ENCODE measurements at places on chromosomes 13 and 19. TPM values are rescaled to one million over a fixed set of nuclear protein-coding genes. Genes with fewer than 3 reads are reported as not detected.

- DNase-seq, result no peak
- H3K4me3 ChIP-seq, result no peak overlapping the region
- no peaks in the 10 kb centered on the region for H3K36me3 ChIP-seq
Measured at GRCh38 chr13:95697052-95697680, 20.2 kb downstream of the DNAJC3 start.

GRCh38 chr13:97191615-97192014 lies 30.5 kb upstream of the MBNL2 start:
- no peaks in the 10 kb centered on the region for H3K27me3 ChIP-seq
- no peak overlapping the region for H3K4me3 ChIP-seq
- no peaks in the 10 kb centered on the region for H3K4me1 ChIP-seq
- no peak for DNase-seq
- H3K27ac ChIP-seq, result no peak overlapping the region

The ZNF208 gene
- total RNA-seq, result 1.8 TPM

GRCh38 chr19:28118235-28118634 lies 1094.7 kb downstream of the UQCRFS1 start:
- H3K36me3 ChIP-seq, result no peaks in the 10 kb centered on the region
- H3K27me3 ChIP-seq, result no peaks in the 10 kb centered on the region
- DNase-seq, result no peak
- no peak overlapping the region for H3K27ac ChIP-seq
- no peaks in the 10 kb centered on the region for H3K4me1 ChIP-seq
- no peak overlapping the region for H3K4me3 ChIP-seq

The FSTL3 gene
- total RNA-seq, result 7.7 TPM

The HNRNPA1L2 gene
- total RNA-seq, result 9.3 TPM

Measured in CD8-positive, alpha-beta memory T cell (primary cell).